ENCODE measurements at places on chromosomes 3 and 15.

DNA sequence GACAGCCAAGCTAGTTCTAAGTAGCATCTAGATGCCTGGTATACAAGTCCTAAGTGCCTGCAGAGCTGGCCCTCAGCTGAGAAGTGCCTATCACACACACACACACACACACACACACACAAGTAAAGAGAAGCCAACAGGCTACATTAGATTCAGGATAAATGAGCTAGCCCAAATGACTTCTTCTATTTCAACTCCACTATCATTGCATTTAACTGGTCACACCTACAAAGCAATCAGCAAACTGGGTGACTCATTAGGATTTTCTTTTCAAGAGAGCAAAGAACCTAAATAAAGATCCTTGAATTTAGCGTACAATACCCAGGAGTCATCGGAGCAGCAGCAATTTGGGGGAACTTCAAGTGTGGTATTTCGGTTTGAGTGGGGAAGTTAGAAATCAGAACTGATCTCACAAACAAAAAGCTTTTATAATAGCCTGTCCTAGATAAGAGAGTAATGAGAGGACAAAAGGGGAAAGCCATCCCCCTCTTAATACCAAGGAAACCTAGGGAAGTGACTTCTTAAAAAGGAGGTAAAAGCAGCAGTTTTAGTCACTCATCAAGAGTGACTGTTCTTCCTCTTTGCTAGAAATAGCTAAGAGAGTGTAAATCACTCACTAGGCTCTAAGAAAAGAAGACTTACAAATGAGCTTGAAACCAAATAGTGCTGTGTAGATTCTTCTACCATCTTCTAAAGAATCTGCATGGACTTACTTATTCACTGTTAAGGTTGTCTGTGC, 112.7 kb downstream of the TNIK start:
- DNase-seq, result no peak

DNA sequence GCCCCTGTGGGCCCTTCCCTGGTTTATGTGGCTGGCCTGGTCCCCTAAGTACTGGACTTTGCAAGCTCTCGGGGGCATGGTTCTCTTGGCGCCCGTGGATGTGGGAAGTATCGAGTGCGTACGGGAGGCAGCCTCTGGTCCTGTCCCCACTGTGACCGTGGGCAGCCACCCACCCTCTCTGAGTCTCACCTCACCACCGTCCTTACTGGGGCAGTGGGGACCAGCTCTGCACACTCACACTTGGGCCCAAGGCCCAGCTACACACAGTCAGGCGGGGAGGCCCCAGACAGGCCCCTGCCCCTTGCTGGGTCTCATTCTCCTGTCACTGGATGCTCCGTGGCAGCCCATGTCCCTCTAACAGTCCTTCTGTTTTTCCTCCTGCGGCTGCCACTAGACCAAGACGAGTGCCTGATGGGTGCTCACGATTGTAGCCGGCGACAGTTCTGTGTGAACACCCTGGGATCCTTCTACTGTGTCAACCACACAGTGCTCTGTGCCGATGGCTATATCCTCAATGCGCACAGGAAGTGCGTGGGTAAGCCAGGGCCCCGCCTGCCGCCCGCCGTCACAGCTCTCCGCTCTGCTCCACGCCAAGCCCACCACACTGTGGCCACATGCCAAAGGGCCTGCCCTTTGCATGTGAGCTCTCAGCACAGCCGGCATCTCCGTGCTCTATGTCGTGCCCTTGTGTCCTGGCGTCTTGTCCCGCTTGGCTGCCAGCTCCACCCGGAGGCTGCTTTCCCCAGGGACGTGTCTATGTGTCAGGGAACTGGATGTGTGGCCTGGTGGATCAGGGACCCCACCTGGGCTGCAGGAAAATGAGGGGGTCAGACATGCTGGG, 72.7 kb downstream of the FBLN2 start:
- no peak for DNase-seq

DNA sequence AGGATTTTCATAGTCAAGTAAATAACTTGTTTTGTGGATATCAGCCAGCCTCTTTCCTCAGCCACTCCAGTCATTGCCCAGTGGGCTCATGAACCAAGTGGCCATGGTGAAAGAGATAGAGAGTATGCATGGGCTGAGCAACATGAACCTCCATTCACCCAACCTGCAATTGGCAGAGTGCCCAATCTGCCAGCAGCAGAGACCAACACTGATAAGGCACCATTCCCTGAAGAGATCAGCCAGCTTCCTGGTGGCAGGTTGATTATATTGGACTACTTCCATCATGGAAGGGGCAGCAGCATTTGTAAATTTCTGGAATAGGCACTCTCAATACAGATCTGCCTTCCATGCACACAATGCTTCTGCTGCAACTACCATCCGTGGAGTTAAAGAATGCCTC, 10.3 kb upstream of the MCF2L2 start:
- no peak for DNase-seq

DNA sequence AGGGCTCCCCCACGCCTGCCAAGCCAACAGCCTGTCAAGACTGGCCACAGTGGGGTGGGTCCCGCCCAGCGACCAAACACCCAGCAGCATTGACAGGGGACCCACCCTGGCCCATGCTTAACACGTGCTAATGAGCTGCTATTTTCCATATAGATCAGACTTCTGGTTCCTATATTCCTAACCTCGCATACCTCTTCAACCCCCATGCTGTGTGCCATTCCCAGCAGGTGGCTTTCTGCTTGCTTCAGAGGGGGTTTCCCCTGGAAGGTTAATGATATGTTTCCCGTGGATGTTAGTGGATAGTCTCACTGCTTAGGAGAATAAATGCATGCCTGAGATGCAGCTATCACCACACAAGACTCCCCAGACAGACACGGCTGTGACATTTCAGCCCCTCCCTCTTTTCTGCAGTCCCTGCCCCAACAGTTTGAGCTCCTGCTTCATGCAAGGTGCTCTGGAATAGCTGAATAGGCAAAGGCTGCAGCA, 37.9 kb upstream of the MGLL start:
- no peak for DNase-seq

GRCh38 chr15:83012076-83012426, 612 bp upstream of the C15orf40 start:
- no peak for DNase-seq

GRCh38 chr3:114680299-114680698, 386.5 kb downstream of the TIGIT start:
- DNase-seq, result no peak

GRCh38 chr3:156253150-156253549, 132.8 kb downstream of the KCNAB1 start:
- no peak for DNase-seq

GRCh38 chr15:99155961-99156443, 51.1 kb downstream of the SYNM start:
- no peak for DNase-seq

GRCh38 chr3:58973796-58974195, 76.0 kb downstream of the CFAP20DC start:
- no peak for DNase-seq

DNA sequence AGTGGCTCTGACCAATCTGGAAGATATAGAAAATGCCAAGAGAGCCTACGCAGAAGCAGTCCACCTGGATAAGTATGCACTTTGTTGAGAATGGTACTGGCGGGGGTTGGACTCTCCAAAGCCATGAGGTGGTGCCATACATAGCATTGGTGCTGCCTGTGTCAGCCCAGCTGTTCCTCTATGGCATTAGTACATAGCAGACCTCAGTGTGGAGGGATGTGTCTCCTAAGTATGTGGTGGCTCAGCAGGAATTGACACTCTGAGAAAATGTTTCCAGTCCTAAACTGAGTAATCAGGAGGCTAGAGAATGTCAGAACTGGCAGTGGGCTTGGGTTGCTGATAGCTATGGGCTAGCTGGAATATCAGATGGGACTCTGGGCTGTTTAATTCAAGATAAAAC, 48.4 kb downstream of the ADPGK start:
- no peak for DNase-seq

- DNase-seq, result no peak
Measured at GRCh38 chr3:144437989-144438388, 466.4 kb downstream of the DIPK2A start.

DNA sequence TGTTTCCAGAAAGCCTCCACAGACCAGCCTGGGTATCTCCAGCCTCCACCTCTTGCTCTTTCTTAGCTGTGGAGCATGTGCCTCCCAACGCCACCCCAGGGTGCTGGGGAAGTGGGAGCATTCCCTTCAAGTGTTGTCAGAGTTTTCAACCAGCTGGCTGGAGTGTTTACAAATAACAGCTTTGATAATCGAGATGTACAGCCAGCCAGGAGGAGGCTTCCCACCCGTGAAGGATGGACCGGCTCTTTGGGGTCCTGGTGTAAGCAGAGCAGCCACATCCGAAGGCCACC, 8.5 kb upstream of the OXTR start:
- no peak for DNase-seq

DNA sequence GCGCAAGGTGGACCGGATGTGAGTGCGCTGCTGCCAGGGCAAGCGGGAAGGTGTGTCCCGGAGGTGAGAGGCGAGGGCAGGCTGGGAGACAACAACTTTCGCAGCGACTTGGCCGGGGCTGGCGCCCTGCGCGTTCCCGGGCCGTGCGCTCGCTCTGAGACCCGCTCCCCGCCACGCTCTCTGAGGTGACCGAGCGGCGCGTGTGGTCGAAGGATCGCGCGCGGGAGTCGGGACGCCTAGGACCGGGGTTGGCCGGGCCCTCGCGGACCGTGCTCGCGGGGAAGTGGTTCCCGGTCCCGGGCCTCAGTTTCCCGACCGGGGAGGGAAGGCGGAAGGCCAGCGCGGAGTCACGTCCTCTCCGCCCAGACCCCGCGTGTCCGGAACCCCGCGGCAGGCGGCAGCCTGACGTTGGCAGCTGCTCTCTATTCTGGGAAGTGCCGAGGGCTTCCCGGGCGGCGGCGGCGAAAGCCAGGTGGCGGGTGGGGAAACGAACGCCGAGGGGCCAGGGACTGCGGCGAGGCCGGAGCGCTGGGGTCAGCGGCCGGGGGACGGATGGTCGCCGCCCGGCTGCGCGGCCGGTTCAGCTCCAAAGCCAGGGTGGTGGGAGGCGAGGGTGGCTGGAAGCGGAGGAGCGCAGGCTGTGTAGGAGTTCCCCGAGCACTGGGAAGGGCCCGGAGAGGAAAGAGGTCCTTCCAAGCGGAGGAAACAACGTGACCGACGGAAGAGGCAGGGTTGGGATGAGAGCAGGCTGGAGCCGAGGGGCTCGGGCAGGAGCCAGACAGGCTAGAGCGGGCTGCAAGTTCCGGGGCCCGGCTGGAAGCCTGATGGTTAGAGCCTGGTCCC, 1.0 kb upstream of the IGF2BP2 start:
- peak; percentile 72 for DNase-seq

DNA sequence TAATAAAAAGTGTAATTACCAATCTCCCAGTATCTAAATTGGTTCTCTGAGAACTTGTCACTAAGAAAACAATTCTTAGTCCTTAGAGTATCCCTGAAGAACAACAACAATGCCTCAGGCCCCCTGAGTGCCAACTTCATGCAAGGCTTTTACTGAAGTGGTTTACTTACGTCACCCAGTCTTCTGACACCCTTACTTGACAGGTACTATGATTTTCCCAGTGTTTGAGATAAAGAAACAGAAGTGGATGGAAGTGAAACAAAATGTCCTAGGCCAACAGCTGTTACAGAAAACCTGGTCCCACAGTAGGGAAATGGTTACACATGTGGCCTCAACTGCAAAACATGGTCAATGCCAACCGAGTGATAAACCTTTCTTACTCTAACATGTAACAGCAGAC, 331.1 kb downstream of the FOXP1 start:
- DNase-seq, result no peak

DNA sequence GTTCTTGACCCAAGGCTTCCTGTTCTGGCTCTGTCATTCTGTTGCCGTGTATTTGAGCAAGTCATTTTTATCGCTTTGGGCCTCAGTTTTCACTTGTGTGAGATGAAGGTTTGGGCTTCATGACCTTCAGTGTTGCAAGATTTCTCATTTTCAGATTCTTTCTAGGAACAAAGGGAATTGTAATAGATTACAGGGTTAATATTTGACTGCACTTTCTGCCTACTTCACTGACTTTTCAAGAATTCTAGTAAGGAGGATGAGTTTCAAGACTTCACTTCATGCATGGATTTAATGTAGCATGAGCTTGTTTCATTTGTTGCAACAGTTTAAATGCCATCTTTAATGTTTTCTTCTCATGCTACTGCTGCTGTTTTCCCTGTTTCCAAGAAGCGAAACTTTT, 226.5 kb downstream of the NLGN1 start:
- DNase-seq, result no peak

DNA sequence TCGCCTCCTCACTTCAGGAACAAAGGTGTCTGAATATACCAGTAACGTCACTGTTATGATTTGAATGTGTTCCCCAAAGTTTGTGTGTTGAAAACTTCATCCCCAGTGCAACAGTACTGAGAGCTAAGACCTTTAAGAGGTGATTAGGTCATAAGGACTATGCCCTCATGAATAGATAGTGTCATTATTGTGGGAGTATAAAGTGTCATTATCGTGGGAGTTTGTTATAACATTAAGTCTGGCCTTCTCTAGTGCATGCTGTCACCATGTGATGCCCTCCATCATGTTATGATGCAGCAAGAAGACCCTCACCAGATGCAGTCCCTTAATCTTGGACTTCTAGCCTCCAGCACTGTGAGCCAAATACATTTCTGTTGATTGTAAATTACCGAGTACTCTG, 53.7 kb upstream of the TLE3 start:
- no peak for DNase-seq
